ENCODE measurements at places on chromosomes 16 and 17.

DNA sequence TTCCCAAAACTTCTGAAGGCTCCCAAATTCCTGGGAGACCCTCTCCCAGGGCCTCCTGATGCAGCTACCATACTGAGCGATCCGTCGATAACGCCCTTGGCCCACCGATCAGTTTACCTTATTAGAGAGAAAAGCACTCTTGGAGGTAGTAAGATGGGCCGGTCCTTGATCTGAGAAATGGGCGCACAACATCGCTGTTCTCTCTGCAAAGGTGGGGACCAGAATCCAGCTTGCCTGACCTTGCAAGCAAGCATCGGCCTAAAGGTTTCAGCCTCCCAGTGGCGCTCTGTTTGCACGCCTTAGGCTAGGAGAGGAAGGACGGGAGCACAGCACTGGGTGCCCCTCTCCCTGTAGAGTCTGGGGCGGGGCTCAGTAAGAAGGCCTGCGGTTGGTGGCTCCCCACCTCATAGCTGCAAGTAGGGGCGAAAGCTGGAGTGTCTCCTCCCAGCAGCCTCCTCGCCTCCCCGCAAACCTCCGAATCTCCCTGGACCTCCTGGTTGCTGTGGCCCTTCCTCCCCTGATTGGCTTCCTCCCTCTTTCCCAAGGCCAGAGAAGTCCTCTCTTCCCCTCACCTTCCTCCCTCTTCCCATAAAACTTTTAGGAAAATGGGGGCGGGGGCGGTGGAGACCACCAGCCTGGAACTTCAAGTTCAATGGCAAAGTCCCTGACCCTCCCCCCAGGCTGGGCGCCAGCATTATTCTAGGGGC, at the start of gene PRAC1:
Gene PRAC1, minus strand, starts transcription at position 318 of the 707 bp plus-strand sequence. Its CDS starts 126 bp downstream, at position 192.
- DNase-seq = no peak

GRCh38 chr16:11101283-11101682, 154.7 kb downstream of the SOCS1 start:
- no peak for DNase-seq

- no peak for DNase-seq
These were observed 262.4 kb upstream of the CDH8 start for GRCh38 chr16:62298600-62298999.

DNA sequence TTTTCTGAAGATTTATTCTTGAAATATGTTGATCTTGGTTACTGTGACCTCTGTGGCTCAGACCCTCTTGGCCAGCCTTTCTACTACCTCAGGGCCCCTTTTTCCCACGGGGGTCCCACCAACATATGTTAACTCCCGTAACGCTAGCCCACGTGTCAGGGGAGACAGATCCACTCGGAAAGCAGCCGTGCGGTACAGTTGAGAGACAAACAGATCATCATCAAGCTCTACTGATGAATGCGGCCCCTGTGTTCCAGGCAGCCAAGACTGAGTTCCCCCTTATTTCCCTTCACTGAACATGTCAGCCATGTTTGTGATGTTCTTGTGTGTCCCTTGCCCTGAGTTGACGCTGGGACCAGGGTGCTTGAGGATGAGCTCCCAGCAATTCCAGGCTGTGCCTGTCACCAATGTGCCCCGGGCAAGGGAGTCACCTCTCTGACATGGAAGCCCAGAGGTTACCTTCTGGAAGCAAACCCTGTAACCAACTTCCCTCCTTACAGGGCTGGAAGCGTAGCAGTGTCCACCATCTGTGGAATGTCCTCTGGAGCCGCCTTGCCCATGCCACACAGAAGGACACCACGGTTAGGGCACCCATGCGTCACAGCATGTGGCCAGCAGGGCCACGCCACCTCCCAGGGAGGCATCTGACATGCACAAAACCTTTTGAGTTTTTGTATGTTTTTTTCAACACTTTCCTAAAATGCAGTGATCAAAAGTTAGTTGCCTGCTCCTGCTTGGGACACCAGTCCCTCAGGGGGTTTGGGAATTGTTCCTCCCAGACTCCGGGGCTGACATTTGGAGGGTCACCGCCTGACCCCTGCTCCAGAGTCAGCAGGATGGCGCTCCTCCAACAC, 193.7 kb upstream of the CHMP6 start:
- DNase-seq = no peak

- DNase-seq = no peak
These were observed 28.5 kb downstream of the MXRA7 start for GRCh38 chr17:76682296-76682695.

DNA sequence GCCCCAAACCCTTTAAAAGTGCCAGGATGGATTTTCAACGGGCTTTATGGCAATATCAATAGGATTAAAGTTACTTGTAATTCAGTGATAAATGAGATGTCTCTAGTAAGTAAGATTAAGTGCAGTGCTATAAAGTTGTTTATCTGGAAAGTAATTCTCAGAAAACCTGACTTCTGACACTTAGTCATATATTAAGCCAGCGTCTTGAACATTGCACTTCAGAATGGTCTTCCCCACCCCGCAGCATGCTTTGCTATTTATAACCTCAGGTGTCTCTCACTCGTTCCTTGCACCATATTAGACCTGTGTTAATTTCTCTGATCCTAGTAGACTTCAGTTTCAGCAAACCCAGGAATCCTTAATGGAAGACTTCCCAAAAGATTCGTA, 2.1 kb upstream of the MAF start:
- DNase-seq = no peak

DNA sequence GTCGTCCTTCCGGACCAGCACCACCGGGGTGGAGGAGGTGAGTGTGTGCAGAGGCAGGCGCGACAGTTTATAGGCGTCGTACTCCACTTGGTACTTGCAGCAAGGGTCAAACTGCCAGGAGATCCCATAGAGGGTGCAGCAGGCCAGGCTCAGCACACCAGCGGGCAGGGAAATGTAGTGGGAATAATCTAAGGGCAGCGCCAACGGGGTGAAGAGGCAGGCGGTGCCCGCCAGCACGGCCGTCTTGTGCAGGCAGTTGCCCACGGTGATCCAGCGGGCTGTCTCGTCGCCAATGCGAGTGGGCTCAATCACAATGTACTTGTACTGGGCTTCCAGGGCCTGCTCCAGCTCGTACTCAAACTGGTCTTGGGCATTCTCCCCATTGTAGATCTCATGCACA, 15.6 kb downstream of the TMEM11 start:
- DNase-seq = no peak

All from anterior cingulate cortex (tissue), 58 donors.